Mucosa of gallbladder (tissue), 1 donor: ENCODE measurements at places on chromosomes 6 and 20.

DNA sequence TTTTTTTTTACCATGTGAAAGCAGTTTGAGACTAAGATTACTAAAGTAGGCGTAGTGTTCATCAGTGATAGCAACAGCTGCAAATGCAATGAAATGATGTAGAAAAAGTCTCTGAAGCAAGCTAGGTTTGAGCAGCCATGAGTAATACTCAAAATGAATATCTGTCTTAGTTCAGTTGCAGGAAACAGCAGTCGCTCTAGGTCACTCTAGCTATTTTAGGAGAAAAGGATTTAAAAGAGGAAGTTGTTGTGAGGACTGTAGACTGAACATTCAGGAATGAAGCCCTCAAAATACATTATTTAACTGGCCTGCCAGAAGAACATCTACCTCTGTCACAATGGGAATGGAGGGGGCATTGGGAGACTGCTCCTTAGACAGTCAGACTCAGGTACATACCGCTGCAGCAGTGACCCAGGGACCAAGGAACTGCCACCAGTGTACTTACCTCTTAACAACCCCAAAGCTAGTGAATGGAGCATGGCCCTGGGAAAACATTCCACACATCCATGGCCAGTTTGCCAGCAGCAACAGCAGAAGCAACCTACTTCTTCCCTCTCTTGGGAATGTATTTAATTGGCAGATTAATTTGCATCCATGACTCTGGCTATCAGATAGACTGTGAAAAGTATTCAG lies 243.0 kb upstream of the KHDRBS2 start:
- no peak for DNase-seq

DNA sequence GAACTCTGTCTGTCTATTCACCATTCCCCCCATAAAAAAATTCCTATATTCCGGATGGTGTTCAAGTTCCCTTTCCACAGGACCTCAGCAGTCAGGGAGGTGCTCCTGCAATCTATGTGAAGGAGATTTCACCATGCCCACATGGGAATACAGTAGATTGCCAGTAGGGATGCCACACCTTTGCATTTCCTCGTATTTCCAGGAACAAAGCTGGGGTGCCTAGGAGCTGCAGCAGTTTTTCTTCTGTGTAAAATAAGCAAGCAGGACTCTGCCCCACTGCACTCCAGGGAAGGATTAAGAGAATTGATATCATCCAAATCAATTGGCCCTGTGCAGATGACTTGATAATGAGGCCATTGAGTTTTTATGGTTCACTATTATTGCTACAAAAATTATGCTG lies 7.4 kb upstream of the KIF16B start:
- DNase-seq = no peak

DNA sequence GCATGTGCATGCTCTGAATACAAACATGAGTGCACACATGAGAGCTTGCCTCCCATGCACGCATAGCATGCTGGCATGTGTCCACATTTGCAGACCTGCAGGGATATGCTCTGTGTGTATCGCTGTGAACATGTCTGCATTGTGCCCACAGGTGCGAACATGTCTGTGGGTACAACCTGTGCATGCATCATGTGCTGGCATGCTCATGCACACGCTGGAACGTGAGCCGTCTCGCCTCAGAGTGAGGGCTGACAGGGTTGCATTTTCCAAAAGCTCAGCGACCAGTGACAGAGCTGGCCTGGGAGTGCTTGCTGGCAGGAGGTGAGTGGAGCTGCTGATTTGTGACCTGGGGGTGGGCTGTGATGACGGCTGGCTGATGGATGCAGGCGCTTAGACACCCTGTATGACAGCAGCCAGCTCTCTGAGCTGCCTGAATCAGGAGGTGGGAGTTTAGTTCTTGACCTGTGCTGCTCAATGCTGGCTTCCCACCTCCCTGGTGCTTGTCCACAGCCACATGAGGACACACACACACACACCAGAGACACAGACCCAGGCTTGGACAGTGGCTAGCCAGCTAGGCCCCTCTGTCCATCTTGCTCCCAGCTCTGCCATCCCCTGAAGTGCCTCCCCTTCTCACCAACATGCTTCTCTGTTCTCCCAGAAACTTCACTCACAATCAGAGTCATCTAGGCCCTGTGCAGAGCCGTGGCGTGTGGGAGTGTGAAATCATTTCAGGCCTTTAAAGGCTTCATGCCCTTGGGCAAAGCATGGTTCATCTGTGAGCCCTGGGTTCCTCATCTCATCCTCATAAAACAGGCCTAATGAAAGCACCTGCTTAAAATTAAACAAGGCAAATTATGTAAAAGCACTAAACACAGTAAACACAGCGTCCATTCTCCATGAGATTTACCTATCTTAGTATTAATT lies 51.4 kb downstream of the CD40 start:
- DNase-seq = no peak

GRCh38 chr6:106502559-106502958 lies 126.7 kb downstream of the RTN4IP1 start:
- DNase-seq = no peak

DNA sequence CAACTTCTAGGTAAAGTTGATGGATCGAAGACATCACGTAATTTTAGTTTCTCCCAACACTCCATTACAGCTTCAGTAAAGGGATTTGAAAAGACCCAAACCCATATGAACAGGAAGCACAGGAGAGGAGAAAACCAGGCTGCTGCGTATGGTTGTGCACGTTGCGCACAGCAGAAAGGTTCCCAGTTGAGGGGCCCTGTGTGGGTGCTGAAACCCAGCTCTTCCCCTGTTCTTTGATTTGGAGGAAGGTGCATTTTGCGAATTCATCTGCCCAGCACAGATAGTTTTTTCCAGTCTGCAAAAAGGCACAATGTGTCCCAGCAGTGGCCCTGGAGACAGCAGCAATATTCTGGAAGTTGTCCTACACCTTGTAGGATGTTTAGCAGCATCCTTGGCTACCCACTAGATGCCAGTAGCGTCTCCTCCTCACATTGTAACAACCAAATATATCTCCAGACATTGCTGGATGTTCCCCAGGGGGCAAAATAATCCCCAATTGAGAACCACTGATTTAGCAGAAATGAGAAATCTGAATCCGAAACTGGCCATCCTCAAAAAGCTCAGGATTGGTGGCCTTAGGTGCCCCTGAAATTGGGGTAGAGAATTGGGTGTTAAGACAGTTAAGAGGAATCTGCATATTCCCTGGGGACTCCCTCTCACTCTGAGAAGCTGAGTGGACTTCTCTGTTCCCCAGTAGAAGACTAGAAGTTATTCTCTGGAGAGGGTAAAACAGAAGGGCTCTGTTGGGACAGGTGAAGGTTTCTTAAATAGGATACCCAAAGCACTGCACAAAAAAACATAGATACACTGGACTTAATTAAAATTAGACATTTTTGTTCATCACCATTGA lies 12.2 kb downstream of the SUN5 start:
- no peak for DNase-seq

DNA sequence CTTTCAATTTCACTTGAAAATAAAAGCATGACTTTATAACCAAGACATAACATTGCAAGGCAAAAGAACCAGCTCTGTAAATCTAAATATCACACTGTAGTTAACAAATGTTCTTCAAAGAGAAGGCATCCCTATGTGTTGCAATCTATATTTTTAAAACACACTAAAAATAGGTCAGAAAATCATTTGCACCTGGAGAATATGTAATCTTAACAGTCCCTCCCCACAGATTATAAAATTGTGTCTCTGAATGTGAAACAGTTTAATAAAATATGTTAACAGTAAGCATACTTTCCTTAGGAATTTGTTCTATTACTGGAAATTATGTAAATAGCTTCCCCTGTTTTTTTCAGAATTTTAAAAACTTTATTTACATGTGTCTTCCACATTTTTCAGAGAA lies 351.9 kb downstream of the COL12A1 start:
- DNase-seq = no peak

- DNase-seq = no peak
These were observed 111.2 kb upstream of the SAMD5 start for GRCh38 chr6:147397306-147397705.

GRCh38 chr6:46899659-46900058 lies 22.1 kb downstream of the ADGRF5 start:
- no peak for DNase-seq

DNA sequence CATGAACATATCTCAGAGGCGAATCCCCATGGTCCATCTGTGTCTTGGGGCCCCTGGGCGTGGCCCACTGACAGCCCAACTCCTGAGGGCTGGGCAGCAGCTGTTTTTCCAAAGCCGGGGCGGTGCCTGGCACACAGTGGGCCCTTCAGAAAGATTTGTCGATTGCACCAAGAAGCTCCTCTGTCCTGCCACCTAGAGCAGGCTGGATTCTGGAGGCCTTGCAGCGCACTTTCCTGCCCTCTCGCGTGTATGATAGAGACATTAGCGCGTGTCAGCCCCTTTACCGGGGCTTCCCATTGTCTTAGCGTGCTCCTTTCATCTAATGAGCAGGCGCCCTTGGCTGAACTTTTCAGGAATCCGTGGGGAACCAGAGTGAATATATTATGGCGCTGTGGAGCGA lies 45.4 kb downstream of the CDH4 start:
- DNase-seq = no peak

- peak; percentile 53 for DNase-seq
These were observed 17.3 kb downstream of the EEF1E1 start for GRCh38 chr6:8085053-8085511.

- DNase-seq = no peak
These were observed 38.1 kb downstream of the TIAM2 start for GRCh38 chr6:155033021-155033791.

DNA sequence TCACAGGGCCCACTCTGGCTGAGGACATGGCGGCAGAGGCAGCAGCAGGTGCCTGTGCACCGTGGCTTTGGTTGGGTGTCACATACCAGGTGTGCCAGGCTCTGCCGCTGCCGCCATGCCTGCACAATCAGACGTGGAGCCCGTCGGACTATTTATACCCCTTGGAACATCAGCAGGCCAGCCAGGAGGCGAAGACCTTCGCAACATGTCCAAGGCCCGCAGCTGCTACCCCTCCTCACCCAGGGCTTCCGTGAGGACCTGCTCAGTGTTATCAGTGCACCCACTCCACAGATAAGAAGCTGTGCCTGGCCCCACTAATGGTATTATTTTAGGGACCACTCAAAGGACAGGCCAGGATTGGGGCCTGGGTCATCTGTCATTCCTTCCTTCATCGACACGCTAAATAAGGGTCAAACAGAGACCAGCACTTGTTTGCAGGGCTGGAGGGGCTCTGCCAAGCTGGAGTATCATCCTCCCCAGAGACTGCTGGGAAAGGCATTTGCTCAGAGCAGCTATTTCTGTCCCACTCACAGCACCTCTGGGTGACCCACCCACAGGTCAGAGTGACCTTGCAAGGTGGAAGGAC lies 109.2 kb downstream of the BMP7 start:
- DNase-seq = no peak

DNA sequence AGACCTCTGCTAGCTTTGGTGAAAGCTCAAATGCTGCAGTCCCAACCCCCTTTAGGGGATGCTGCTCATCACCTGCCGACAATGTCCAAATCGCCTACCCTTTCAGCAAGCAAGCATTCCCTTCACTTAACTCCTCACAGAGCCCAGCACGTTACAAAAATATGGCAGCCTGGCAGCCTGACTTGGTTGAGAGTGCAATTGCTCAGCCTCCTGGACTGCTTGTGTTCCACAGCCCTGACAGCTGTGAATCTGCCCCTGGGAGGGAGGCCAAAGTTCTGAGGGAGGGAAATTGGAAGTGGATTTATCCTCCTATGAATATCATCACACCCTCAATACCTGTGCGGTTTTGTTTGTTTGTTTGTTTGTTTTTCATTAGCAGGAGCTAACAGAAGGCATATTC lies 231.0 kb downstream of the HIVEP2 start:
- no peak for DNase-seq

GRCh38 chr20:4443016-4443415 lies 278.7 kb upstream of the PRND start:
- DNase-seq = no peak
